ENCODE measurements at places on chromosomes 4 and X.

GRCh38 chr4:94407846-94408245 is 43.9 kb upstream of the PDLIM5 start:
- DNase-seq = no peak

GRCh38 chrX:150582338-150582948 is 14.0 kb downstream of the MTM1 start:
- no peak for DNase-seq

DNA sequence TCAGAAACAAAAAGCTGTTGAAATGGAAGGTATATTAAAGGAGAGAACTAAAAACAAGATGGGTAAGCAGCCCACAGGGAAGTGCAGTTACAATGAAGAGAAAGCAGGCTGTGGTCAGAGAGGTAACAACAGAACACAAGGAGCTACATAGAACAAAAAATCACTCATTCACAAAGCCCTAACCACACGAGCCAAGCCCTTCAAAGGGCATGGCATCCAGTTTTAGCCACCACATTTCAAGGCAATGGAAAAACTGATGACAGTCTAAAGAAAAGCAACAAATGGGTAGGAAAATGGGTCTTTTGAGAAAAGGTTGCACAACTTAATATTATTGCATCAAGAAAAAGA is 37.5 kb downstream of the KDR start:
- DNase-seq = no peak

DNA sequence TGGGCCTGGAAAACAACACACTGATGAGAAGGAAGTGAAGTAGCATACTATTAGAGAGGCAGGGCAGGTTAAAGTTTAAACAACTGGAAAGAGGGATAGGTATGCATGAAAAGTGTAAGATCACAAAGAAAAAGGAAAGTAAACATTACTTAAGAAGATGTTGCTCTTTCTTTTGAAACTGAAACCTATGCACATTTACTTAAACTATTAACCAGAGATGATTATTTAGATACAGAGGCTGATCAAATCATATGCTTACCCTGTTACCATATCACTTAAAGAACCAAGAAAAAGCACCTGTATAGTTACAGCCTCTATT is 37.8 kb downstream of the NAP1L5 start:
- no peak for DNase-seq

GRCh38 chr4:111037591-111038360 is 414.9 kb upstream of the PITX2 start:
- no peak for DNase-seq

DNA sequence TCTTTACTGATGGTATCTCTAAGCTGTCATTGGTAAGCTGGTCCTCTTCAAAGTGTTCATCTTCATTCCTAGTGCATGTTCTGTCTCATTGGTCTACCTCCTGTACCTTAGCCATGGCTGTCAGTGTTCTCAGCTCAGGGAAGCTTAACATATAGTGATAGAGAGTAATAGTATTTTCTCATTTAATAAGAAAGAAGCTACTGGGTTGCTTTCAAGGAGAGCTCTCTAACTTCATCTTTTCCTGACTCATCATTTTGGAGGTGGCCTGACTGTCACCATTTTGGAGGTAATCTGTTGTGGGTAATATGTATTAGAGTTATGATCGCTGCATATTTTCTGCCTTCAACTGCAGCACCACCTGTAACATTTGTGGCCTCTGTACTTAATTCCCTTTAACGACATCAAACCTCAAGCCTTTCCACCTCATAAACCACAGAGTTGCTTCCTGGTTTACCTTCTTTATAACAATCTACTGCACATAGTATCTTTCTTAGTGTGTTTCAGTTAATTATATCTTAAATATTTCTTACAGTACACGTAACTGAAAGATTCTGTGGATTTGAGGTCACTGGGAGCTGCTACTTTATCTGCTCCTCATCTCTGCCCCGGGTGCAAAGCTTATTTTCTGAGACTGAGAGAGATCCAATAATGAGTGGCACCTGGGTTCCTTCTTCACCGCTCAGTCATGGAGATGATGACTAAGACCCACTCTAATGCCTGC is 474.0 kb upstream of the TECRL start:
- no peak for DNase-seq

- DNase-seq = no peak
Observed at GRCh38 chrX:153685751-153686696, 1.7 kb upstream of the SLC6A8 start.

All from mesenteric fat pad (tissue), 1 donor.